ENCODE measurements at places on chromosomes 5 and 9.
A peak's percentile ranks its signal among the peaks of the same experiment; 100 is the strongest.

DNA sequence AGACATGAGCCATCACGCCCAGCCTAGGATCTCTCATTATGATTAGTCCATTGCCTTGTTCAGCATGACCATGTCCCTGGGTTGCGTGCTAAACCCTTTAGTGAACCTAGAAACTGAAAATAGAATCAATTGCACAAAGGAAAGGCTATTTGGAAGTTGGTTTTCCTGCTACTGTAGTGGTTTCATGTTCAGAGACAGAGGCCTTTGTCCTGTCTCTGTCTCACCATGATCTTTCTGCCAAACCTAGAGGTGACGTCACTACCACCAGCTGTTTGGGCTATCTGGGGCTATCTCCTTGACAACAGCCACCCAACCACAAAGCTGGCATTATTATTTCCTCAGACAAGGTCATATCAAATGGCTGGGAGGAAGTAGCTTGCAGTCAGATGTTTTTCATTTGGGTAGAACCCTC is 4.0 kb upstream of the CDK5RAP2 start:
- DNase-seq = no peak

DNA sequence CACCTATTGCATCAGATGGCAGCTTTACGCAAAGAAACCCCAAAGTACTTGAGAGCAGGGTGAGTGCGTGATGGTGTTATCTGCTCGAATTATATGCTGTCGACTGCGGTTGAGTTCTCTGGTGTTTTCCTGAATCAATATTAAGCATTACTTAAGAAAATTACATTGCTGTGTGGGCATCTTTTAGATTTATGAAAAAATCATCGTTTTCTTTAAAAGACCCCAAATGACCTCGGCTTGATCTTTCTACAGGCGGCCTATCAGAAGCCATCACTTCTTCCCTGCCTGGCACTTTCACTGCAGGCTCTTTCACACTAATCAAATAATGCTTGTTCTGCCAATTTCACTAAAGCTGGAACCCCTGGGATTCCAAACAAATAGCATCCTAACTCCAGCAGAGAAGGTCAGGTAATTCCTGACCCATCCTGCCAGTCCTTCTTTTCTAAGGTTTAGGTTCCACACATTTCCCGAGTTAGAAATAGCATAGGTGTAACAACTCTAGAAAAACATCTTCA is 1.7 kb downstream of the UBE2QL1 start:
- peak; percentile 50 for DNase-seq

DNA sequence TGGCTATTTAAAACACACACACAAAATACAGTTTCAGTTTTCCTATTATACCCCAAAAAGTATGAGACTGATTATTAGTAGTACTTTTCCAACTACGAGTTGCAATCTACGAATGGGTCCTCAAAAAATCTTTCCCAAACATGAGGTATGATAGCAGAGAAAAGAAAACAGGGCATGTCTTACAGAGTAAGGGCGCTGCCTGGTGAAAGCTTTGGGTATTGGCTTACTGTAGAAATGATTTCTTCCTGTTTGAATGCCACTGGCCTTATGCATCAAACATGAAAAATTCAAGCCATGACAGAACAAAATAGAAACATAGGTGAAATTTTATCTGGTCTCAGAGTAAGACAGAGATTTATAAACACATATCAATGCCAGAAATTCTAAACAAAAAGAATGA is 448.0 kb downstream of the SPOCK1 start:
- DNase-seq = no peak

DNA sequence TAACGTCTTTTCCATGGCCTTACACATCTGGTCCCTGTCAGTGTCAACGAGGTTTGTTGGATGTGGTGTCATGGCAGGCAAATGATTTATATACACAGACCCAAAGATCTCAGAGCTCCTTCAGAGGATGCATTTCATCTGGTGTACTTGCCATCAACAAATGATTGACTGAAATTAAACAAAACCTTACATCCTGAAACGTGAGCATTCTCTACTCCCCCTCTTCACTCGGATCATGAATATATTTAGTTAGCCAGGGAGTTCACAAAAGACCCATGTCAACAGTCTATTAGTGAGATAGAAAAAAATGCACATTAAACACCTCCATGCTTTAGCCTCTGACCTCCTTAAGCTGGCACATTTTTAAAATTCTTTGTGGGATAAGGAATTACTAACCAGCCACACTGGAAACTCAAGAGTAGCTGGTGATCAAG is 215.6 kb downstream of the EFNA5 start:
- no peak for DNase-seq

DNA sequence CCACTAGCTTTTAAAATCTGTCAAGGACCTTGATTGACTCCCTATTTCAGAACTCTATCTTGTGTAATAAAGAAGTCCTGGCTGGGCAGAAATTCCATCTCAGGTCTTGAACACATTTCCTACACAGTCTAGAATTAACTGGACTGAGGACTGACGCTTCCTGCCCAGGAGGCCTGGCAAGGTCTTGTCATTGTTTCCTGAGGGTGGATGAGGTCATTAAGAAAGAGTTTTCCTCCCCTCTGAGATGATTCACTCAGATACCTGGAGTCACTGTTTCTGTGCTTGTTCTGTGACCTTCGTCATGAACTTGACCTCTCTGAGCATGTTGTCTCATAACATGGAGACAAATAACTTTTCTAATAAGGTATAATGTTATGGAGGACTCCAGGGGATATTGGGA is 10.0 kb downstream of the MTAP start:
- DNase-seq = no peak

DNA sequence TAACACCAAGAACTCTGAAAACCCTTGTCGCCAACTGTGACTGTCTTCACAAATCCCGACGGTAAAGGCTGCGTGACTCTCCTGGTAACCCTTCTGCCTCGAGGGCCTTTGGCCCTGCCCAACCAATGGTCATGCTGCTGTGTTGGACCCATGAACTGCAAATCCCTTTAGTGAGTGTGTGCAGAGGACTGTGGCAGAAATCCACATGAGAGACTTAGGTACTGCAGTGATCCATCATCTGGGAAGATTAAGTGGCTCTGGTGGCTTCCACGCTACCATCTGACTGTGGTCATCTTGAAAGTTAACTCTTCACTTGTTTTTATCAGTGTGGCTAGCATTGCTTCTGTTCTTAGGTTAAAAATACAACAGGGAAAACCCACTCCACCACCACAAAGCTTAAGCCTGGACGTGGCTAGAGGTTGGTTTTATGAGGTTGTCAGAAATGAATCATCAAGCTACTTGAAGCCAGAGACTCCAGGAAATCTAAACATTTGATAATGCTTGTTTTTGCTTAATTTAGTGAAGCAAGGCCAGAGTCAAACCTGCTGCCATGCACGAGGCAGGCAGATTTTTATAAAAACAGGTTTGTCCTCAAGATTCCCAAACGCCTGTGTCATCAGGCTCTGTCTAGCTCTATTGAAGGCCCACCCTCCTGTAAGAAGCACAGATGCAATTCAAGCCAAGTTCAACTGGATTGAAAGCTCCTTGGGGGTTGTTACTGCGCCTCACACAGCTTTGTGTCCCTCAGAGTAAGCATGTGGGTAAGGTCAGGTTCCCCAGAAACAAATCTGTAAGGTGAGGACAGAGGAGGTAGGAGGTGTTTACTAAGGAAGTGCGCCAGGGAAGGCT is 52.7 kb upstream of the ERCC6L2 start:
- DNase-seq = no peak

- DNase-seq = no peak
Observed at GRCh38 chr9:76766126-76766525, 1.9 kb downstream of the PCA3 start.

DNA sequence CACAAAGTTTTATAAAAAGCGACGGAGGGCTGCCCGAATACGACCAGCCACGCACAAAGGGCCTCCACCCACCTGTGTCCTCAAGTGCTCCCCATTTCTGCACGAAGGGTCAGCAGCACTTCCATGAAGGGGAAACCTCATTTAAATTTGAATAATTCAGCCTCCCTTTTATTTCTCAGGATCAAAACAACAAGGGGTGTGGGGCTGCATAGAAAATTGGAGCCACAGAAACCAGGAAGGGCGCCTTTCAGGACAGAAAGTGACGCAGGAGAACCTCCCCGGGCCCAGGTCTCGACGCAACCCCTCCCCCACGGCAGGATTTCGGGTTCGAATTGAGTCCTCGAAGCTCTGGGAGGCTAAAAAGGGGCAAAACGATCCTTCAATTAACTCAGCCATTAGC is 2.1 kb downstream of the NRARP start:
- DNase-seq = no peak

DNA sequence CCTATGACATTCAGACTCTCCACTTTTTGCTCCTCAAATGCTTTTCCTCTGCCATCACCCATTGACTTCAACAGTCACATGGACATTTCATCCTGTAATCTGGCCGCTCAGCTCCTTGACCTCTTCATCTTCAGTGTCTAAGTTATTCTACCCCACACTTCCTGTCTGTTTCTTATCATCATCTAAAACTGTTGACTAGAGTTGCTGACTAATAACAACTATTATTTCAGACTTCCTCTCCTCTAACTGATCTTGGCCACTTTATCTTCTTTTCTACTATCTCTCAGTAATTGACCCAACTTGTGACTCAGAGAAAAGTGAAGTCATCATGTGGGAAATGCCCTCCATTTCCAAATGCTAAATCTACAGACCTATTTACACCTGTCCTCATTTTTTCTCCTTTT is 254.7 kb upstream of the TRPC7 start:
- DNase-seq = no peak

- DNase-seq = no peak
Observed at GRCh38 chr5:177389241-177390169, 5.3 kb downstream of the SLC34A1 start.

DNA sequence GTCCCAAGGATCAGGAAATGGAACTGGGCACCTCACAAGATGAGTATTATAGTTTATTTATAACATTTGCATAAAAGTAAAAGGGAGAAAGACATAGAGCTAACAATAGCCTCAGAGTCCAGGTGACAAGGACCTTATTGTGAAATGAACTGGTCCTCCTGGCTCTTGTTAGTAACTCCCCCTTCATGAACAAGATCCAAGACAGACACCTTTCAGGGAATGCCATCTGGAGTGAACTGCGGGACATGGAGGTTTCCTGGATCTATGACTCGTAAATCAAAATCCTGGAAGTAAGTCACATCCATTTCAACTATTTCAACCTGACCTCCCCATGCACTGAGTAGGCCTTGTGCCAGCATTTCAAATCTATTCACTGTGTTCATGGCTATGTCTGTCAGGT is 129.5 kb upstream of the GAS1 start:
- DNase-seq = no peak

DNA sequence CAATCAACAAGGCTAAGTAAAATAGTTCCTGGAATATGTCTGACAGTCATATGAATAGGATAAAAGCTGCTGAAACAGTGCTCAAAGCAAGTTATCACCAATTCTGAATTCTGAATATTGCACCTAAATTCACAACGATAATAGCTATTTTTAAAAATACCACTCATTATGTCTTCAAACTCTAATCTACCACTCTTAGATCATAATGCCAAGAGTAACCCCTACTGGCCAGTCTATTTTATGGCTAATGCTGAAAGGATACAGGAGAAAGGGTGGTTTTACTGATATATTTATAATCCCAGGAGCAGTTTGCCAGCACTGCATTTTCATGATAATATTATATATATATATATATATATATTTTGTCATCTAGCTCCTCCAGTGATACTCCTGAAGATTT is 232.8 kb downstream of the PDE4D start:
- DNase-seq = no peak

DNA sequence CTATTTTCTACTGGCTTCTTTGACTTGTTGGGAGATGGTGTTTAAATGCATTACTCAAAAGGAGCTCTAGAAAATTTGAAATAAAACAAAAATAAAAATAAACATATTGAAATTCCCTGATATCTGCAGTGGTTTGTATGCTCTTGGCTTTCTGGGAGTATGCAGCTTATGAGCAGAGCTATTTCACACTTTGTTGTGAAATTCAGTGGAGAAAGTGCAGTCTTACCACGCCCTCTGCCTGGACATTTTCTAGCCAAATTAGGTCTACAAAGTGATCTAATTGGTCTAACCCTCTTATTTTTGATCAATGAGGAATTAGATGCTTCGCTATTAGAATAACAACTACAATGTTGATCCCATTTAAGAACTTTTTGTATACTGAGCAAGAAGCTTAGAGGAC is 66.8 kb downstream of the INSYN2B start:
- no peak for DNase-seq

GRCh38 chr5:6497262-6497661 is 48.6 kb downstream of the UBE2QL1 start:
- DNase-seq = no peak

DNA sequence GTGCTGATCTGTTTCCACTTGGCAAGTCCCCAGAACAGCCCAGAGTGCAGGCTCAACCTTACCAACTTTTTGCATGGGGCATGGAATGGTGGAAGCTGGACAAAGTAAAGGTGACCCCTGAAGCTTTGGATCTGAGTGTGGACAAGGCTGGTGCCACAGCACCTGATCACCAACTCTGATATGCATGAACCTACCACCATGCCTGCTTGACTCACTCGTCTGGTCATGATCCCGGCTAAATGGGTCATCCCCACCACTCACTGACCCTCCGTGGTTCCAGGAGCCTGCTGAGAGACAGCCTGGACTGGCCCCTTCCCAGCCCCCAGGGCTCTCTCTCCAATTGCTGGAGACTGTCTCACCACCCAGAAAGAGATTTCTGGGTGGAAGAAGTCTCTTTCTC is 14.4 kb upstream of the SLC22A4 start:
- DNase-seq = no peak

- no peak for DNase-seq
Observed at GRCh38 chr9:18063856-18064390, 410.0 kb upstream of the ADAMTSL1 start.

DNA sequence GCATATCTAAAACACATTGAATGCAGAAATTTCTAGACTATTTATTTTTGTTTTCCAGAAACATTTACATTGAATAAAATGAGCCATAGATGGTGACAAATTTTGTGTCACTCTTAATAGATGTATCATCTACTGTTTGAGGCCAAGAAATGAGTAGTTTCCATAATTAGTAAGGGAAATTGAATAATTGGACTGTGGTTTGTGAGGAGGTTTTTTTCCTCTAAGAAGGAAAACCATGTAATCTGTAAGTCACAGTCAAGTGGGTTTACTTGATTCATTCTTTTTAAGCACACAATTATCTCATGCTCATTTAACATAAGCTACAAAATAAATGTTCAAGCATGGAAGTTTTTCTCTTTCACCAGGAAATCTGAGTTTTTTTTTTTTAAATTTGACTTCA is 876.4 kb downstream of the NR2F1-AS1 start:
- DNase-seq = no peak

DNA sequence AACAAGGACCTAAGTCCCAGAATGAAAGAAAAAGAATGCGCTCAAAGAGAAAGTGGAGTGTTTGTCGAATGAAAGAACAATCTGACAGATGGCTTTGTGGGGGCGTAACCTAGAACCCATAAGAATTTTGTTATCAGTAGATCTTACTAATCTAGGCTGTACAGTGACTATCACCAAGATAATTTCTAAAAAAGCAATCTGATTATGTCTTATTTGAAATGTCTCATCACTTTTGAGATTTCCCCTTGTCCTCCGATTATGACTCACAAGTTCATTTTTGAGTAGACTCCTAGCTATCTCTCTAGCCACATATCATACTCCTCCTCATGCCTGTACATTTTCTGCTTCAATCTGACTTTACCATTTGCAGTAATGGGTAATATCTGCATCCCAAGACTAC is 135.6 kb upstream of the SMARCA2 start:
- DNase-seq = no peak
